ENCODE measurements at places on chromosomes 7 and 10.

- no peak for DNase-seq
Measured at GRCh38 chr7:41046221-41046761, 656.6 kb downstream of the INHBA start.

DNA sequence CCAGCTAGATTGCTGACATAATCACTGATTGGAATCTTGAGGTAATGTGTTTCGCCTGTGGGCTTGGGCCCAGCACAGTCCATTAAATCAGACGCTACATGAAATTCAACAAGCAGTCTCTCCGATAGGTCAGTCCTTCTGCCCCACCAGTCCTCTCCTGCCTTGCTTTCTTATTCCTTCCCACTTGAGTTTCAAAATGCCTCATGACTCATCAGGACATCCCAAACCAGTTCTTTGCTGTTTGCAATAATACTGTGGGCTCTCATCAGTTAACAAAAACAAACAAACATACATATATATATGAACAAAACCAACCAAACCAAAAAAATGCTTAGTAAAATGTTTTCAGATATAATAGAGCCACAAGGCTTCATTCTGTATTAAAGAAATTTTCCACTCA, 599.0 kb downstream of the SORCS1 start:
- DNase-seq = no peak

DNA sequence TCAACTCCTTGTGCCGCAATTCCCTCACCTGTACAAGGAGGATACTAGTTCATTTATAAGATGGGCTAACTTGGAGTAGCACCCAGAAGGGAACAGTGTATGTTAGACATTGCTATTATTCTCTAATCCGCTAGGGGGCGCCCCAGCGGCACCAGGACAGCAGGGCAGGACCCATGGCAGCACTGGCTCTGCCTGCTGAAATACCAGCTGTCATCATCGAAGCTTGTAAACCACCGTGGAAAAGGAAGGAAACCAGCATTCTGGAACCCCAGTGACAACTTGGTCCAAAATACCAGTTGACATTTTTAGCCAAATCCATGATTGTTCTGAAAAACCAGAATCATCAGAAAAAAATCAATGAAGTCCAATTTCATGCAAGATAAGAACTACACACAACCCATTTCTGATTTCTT, 134.4 kb downstream of the ITGA8 start:
- peak; percentile 2 for DNase-seq

GRCh38 chr10:80524190-80524909, 13.4 kb upstream of the SH2D4B start:
- no peak for DNase-seq

DNA sequence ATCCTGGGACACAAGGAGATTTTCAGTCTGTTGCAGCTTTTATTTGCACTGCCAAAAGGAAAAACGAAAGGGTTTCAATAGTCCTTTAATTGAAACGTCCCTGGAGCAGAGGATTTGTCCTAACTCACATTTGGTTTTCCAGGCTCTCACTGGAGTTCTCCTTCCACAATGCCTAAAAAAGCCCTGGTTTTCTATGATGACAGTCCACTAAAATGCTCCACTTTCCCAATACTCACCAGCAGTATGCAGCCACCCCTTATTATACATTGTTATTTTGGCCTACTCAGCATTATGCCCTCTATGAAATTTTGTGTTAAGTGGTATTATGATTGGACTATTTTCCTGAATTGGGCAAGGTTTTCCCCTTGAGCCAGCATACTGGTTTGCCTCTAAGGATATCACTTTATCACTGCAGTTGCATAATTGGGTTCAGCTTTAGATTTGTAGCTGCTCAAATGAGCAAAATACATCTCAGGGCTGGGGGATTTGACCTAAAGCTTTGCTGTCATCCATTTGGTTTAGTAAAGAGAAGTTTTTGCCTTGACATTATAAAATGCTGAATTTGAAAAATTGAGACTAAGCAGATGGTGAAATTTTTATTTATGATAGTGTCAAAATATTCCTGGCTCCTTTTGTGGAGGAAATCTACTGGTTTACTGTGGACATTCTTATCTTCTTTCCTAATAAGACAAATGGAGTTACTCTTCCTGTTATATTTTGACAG, 239.2 kb downstream of the RNLS start:
- DNase-seq = no peak

GRCh38 chr10:45063591-45064231, 63.0 kb downstream of the ZNF22 start:
- DNase-seq = no peak

GRCh38 chr10:5442065-5442989, 30.0 kb downstream of the NET1 start:
- no peak for DNase-seq

GRCh38 chr7:121547544-121548092, 151.5 kb upstream of the FAM3C start:
- no peak for DNase-seq

- no peak for DNase-seq
Measured at GRCh38 chr10:71080381-71081228, 131.8 kb upstream of the UNC5B start.

- no peak for DNase-seq
Measured at GRCh38 chr10:36181426-36182178, 539.5 kb upstream of the FZD8 start.

- DNase-seq = no peak
Measured at GRCh38 chr7:2763597-2763996, 75.6 kb downstream of the AMZ1 start.

DNA sequence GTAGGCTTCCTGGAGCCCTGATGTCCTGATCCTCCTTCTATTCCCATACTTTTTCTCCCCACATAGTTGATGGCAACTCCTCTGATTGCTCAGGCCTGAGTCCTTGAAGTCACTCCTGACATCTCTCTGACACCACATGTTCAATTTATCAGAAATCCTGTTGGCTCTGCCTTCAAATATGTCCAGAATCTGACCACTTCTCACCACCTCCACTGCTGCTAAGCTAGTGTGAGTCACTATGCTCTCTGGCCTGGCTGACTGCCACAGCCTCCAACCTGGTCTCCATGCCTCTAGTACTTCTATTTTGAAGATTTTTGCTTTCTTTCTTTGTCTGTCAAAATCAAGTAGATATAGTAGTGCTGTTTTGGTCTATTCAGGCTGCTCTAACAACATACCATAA, 53.0 kb downstream of the TMEM229A start:
- DNase-seq = peak; percentile 10

DNA sequence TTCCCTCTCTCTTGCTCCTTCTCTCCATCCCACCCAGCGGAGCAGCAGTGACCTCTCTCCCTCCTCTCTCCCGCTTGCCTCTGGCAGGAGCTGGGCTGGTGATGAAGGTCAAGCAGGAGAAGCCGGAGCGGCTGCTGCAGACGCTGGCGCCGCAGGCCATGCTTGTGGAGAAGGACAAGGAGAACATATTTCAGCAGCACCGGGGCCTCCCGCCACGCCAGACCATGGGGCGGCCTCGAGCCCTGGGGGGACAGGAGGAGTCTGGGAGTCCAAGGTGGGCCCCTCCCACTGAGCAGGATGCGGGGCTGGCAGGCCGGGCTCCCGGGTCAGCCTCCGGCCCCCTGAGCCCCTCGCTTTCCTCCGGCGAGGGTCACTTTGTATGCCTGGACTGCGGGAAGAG, 17.3 kb downstream of the ZNF775 start:
- DNase-seq = no peak

DNA sequence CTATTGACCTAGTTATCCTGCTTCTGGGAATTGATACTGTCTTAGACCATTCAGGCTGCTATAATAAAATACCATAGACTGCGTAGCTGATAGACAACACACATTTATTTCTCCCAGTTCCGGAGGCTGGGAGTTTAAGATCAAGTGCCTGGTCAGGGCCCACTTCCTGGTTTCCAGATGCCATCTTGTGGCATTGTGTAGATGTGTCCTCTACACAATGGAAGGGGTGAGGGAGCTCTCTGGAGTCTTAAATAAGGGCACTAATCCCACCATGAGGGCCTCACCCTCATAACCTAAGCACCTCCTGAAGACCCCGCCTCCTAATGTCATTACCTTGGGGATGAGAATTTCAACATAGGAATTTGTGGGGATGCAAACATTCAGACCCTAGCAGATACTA, 62.4 kb downstream of the SLC35B4 start:
- DNase-seq = no peak

GRCh38 chr10:52906046-52906445, 133.5 kb upstream of the MBL2 start:
- peak; percentile 28 for DNase-seq

DNA sequence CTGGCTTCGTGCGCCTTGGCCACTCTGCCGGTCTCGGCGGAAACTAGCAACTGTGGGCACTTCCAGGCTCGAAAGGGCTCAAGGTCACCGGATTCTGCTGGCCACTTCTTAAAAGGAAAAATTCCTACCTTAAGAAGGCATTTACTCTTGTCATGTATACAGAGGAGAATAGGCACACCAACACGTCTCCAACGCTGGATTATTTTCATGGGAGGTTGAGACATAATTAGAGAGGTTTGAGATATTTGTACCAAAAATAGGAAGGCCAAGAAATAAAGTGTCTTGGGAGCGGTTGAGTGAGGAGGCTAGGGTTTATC, 4.5 kb upstream of the CYP26A1 start:
- DNase-seq = no peak

DNA sequence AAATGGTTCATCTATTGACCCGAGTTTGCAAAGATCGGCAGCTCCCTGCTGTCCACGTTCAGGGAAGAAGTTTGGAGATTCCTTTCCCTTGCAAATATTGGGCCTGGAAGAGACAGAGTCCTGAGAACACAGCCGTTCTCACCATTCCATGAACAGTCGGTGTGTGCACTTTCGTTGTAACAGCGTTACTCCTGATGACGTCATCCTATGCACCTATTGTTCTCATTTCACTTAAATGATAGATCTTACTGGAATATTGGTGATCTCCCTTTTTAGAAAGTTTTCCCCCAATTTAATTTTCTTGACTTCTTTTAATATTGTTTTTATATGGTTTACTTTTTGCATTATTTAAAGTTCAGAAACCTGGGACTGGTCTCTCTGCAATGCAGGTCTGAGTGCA, 320.7 kb upstream of the PFKP start:
- no peak for DNase-seq

DNA sequence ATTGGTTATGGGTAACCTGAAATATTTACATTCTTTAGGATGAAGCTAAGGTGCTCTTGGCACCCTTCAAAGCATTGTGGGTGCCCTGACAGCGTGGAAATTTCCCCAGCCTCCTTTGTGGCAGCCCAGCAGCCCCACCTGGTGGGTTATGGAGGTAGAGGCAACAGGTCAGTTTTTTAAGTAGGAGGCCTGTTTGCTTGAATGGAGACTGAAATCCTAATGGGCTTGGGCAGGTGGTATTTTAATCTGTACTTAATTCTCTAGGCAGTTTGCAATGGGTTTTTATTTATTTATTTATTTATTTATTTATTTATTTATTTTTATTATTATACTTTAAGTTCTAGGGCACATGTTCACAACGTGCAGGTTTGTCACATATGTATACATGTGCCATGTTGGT, 139.4 kb downstream of the EPC1 start:
- DNase-seq = no peak

DNA sequence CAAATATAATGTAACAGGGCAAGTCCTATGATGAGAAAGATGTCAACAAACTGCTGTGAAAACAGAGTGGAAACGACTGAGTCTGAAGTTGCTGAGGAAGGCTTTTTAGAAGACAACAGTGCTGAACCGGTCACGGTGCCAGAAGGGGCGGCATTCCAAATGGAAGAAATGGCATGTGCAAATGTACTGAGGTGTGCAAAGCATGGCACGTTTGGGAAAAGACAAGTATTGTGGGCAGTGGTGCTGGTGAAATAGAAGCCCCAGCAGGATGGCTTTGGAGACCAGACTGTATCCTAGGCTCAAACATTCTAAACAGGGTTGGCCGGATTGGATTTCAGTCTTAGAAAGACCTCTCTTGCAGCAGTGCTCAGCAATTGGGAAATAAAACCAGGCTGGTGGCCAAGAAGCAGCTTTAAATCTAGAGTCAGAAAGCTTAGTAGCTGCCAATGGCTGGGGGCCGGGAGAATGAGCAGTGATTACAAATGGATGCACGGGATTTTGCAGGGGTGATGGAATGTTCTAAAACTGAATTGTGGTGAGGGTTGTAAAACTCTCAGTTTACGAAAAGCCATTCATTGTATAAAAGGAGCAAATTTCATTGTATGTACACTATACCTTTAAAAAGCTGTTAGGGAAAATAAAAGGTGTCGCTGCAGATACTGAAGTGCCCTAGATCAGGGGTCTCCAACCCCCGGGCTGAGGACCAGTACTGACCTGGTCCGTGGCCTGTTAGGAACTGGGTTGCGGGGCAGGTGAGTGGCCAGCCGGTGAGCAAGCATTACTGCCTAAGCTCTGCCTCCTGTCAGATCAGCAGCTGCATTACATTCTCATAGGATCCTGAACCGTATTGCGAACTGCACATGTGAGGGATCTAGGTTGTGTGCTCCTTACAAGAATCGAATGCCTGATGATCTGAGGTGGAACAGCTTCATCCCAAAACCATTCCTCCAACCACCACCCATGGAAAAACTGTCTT, 141.6 kb downstream of the HIBADH start:
- DNase-seq = no peak

DNA sequence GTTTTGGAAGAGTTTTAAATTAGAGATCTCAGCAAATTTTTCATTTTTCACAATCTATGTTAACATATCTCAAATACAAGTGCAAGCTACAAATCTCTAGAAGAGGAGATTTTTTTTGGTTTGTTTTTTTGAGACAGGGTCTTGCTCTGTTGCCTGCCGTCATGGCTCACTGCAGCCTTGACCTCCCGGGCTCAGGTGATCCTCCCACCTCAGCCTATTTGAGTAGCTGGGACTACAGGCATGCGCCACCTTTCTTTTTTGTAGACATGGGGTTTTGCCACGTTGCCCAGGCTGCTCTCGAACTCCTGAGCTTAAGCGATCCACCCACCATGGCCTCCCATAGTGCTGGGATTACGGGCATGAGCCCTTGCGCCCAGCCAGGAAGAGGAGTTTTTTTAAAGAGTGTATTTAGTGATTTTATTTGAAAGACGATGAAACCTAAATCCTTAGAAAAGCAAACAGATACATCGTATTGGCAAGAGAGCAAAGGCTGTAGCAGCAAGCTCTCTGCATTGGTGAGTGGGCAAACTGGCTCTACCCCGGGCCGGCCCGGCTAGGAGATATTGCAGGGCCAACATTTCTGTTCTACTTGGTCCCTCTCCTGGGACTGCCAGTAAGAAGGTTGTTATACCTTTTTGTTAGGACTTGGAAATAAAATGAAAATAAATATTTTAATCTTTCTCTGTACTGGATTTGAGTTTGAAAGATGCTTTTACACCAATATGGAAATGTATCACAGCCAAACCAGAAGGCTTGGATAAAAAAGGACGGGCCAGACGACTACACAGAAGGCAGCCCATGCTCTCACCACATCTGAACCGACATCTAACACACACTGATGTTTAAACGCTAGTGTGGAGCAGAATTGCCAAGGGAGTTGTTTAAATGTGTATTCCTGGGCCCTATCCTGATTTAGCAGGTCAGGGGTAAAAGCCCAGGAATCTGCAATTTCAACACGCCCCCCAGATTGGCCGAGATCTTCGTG, 49.6 kb upstream of the RHEB start:
- DNase-seq = no peak
